ENCODE measurements at places on chromosomes 3 and 15.

DNA sequence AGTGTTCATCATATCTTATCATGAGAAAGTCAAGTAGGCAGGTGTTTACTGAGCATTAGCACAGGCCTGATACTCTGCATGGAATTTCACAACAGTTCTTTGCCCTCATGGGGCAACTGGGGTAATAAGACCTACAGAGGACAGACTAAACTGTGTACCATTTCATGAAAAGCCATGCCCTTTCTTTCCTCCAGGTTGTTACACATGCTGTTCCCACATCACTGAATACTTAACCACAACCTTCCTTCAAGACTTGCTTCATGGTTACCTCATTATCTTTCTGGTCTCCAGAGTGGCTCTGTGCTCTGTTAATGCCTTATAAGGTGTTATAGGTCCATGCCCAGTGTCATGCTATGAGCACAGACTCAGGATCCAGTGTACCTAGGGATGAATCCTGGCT is 28.2 kb upstream of the RSL24D1 start:
- no peak for DNase-seq

DNA sequence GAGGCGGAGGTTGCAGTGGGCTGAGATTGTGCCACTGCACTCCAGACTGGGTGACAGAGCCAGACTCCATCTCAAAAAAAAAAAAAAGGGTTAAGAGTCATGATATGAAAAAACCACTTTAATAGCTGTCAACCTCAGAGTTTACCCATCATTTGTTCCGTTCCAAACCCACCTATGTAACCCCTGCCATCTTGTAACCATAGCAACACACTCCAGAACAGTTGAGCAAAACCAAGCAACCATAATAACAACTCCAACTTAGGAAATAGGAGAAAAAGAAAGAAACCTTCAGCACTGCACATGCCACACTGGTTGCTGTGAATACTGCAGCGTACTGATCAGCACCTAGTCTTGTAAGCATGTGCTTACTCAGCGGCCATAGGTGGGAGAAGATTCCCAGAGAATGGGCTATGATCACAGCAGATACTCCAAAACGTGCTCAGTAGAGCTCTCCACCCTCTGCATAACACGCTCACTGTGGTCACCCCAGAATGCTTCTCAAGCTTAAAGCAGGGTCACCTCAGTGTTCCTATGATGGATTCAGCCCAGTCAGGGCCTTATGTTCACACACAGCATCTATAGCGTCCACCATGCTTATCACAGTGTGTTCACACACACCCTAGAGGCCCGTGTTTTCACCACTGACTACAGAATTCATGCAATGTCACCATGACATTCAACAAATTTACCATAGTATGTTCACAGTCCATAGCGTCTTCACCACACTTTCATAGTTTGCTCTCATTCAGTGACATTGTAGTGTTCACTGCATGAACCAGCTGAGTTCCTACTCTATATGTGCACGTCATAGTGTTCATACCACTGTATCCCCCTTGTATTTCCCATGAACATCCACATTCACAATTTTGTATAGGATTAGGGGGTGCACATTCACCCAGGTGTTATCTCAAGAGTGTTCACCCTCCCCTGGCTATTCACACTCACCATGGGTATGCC is 6.5 kb upstream of the CILP start:
- no peak for DNase-seq

DNA sequence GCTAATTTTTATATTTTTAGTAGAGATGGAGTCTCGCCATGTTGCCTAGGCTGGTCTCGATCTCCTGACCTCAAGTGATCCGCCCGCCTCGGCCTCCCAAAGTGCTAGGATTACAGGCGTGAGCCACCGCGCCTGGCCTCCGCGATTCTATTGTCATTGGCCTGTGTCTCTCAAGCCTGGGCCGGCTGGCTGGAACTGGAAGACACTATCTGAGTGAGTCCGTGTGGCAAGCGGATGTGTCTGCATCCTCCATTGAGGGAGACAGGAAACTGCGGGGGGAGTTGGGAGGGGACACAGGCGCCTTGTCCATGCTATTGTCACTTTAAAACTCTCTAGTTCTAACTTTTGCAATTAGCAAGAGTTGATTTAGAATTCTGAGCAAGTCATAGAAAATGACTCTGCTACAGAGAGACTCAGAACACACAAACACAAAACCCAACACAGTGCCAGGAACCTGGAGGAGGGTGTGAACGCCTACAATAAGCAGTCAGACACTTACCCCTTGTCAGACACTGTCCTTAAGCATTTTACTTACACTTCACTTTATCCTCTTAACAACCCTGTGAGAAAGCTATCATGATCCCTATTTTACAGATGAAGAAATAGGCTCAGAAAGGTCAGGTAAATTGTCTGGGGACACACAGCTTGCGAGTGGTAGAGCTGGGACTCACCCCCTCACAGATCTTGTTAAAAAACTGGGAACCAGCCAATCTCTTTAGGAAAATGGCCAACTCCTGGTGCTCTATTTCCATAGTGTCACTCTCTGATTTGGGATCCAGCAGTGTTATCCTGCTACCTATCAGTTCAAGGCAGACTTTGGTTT is 38.7 kb downstream of the ANP32A start:
- no peak for DNase-seq

- no peak for DNase-seq
Observed at GRCh38 chr3:127064391-127065137, 81.6 kb downstream of the PLXNA1 start.

DNA sequence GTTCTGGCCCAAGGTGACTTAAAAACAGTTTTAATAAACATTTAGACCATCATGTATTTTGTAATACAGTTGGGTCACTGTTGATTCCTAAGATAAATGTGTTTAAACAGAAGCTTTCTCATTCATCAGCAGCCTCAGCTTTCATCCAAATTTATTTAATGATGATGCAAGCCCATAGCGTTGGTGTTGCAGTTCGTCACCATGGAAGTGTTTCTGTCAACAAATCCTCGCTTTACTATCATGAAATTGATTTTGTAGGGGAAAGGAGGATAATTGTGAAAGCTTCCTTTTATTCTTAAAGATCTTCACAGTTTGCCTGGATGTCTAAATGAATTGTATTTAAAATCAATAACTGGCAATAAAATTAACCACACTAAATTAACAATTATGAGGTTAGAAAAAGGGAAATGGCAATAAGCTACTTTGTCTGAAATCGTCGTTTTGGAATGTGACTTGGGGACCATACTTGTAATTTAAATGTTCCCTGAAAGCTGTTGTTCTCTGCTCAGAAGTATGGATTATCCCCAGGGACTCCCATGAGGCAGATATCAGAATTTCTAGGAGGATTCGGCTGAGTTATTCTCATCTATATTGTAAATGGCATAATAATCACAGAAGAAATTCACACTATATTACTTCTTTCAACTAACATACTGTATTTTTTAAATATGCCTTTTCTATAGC is 29.0 kb downstream of the CMSS1 start:
- DNase-seq = no peak

DNA sequence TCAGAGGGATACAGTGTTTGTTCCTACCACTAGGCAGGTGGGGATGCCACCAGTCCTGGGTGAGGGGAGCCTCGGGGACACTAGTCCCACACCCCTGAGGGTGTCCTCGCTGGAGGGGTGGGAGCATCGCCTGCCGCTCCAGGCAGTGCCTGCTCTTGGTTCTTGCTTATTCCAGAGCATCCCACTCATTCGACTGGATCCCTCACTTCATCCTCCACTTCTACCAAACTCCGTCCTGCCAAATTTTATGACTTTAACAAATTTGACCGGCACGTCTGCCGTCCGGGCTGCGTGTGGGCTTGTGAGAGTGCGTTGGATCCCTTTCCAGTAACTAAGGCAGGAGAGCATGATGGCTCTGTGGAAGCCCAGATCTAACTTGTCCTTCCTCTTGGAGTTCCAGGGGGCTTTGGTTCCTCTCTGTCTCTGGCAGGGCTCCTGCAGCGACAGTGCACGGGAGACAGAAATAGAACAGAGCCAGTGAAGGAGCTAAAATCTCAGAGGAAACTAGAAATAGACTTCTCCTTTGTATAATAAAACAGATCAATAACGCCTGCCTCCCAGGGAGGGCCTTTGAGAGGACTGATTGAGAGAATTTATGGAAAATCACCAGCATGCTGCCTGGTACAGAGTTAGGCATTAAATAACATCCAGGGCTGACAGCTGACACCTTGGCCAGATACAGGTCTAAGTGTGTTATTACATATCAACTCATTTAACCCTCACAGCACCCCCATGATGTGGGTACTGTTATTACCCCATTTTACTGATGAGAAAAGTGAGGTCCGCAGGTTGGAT is 34.5 kb downstream of the MGLL start:
- no peak for DNase-seq

DNA sequence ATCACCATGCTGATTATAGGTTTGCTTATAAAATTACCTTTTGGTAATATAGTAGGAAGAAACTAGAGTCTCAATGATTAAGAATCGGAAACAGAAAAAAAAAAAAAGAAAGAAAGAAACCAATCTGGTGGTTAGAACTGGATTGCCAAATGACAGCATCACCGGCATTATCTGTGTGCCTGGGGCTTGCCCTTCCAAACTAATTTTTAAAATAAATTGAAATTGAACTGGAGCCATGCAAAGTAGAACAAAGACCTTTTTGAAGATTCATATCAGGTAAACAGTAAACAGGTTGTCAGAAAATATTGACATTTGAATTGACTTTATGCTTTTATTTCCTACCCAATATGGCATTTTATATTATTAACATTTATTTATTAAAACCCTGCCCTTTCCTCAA is 11.2 kb upstream of the CPB1 start:
- DNase-seq = no peak

Measured in central memory CD8-positive, alpha-beta T cell (primary cell).